ENCODE measurements at places on chromosomes 7 and 10.

- no peak for DNase-seq
These were observed 231.0 kb upstream of the PRSS58 start for GRCh38 chr7:142488842-142489241.

DNA sequence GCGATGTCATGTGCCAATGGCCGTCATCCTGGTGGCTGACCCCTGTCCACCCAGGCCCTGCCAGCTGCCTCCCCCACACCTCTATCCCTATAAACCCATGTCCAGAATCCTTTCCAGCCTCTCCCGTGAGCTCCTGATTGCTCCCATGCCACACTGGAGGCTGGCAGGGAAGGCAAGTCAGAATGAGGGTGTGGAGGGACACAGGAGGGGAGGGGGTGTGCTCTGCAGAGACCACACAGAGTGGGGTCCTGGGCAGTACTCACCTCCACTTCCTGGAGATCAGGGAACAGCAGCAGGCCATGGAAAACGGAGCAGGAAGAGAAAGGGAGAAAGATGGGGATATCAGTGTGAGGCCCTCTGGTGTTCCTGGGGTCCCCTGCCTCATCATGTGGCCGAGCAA lies 15.7 kb downstream of the SPOCK2 start:
- no peak for DNase-seq

DNA sequence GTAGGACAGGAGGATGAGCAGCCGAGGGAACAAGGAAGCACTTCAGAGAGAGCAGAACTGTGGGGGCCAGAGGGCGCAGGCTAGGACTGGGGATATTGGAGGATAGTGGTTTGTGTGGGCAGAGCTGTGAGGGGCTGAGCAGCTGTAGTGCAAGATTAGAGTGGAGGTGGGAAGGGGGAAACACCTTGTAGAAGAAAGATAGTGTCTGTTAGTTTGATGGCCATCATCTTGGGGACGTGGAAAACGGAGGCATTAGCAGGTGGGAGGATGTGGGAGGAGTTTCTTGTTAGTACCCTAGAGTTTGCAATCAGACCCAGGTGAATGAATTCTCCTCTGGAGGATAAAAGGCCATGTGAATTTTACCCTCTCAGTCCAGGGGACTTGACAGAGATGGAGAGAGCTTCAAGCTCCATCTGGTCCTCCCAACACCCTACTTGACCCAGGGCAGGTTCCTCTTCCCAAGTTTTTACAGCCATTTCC lies 34.0 kb downstream of the PRSS2 start:
- no peak for DNase-seq

- peak; percentile 0 for DNase-seq
These were observed 462.8 kb upstream of the ZWINT start for GRCh38 chr10:56823849-56824248.

GRCh38 chr10:99224766-99225165 lies 10.9 kb downstream of the HPSE2 start:
- DNase-seq = no peak

DNA sequence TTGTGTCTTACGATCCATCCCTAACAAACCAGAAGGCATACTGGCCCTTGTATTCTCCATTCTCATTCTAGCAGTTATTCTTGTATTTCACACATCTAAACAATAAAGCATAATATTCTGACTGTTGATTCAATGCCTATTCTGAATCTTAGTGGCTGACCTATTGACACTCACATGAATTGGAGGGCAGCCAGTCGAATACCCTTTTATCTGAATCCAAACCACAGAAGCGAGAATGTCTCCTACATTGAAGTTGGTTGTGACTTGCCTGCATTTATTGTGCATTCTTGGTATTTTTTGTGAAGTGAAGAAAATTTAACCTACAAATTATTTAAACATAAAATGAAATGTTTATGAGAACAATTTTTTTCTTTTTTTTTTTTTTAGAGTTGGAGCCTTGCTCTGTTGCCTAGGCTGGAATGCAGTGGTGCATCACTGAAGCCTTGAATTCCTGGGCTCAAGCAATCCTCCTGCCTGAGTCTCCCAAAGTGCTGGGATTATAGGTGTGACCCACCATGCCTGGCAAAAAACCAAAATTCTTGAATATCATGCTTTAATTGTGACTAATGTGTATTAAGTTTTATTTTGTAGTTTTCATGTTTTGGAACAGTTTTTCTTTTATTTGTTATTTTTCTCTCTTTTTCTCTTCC lies 22.7 kb downstream of the EXOC4 start:
- DNase-seq = no peak

GRCh38 chr10:4526311-4526731 lies 299.7 kb upstream of the AKR1E2 start:
- DNase-seq = no peak

DNA sequence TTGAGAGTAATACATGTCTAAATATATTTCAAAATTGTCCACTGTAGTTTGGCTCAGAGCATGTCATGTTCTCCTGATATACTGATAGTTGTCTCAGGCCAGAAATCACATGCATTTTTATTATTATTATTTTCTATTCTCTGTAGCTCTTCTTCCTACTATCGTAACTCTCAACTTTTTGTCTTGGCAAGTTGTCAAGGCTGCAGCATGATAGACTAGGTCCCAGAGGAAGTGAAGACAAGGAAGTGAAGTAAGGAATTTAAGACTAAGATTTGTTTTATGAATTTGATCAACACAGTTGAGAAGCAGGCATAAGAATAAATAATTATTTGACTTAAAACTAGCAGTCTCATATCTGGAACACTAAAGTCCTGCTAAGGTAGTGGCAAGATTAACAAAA lies 369.5 kb downstream of the ABCA13 start:
- DNase-seq = no peak

DNA sequence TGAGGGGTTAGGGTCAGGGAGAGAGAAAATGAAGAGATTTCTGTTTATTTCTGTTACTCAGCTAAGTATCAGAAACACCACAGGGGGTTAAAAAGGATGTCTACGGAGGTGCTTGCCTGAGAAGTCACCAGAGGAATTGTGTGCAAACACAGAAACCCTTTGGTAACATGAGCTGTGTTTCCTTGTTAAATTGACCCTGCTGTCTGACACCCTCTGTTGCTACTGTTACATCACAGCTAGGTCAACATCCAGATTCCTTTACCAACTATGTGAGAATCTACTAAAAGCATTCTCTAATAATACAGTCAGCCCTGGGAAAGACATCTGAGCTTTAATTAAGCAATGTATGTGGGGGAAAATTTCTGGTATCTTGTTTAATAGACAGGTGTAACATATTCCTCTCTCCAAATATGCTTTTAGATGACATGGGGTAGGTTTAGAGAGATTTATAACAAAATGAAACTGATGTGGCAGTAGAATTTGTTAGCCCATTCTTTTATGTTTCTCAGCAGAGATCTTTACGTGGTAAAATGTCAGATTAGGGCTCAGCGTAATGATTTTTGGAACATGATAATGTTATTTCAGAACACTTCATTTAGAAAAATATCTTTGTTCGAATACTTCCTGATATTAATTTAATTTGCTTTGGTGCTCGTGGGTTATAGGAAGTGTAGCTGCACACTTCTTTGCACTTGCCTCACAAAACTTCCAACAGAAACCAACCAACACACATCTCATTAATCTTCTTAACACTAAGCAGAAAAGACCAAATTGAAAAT lies 168.0 kb upstream of the AHR start:
- DNase-seq = no peak

- DNase-seq = no peak
These were observed 495 bp upstream of the SDHAF3 start for GRCh38 chr7:97117035-97117371.

DNA sequence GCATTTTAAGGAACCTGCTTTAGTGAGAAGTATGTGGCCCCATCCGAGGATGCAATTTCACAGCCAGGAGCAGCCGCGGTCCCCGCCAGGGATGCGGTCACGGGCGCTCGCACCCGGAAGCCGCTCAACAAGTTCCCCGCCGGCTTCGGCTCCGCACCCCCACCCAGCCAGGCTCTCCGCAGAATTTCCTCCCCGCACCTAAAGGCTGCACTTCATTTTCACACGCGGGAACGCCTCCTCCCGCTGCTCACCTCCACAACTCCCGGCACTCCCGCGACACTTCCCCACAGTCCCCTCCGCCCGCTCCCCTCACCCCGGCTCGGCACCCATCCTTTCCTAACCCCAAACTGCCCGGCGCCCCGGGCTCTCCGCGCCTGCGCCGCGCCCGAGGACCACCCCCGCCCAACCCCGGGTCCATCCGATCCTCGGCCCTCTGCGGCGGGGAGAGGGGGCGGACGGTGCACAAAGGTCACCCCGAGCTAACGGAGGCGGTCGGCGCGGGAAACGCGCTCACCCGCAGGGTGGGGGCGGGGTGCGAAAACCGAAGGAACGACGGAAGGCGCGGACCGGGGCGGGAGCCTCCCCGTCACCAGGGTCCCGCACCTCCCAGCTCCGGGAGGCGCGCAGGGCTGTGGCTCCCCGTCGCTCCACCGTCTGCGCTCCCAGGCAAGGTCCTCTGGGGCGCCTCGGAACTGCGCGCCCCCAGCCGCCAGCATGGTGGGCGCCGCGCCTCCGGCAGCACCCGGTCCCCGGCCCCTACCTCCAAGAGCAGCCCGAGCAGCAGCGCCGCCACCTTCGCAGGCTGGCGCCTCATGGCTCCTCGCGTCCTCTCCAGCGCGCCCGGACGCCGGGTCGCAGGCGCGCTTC lies 558 bp downstream of the VOPP1 start:
- DNase-seq = peak; percentile 37

DNA sequence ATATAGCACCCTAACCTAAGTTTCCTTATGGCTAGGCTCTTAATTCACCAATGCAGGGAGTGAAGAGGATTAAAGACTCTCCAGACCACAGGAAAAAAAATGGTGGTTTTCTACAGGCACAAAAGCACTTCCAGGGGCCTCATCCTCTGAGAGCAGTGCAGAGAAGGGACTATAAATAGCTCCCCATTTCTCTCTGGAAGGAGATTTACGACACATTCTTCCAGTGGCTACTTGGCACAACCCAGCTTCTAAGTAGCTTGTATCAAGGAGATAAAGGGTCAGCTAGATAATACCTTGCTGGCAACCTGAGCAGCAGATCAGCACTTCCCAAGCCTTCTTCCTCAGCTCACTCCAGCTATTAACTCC lies 73.5 kb downstream of the CRPPA start:
- DNase-seq = no peak

- no peak for DNase-seq
These were observed 541 bp downstream of the ZSCAN25 start for GRCh38 chr7:99617192-99617781.

- DNase-seq = no peak
These were observed 46.1 kb downstream of the CYTH3 start for GRCh38 chr7:6226194-6226799.

DNA sequence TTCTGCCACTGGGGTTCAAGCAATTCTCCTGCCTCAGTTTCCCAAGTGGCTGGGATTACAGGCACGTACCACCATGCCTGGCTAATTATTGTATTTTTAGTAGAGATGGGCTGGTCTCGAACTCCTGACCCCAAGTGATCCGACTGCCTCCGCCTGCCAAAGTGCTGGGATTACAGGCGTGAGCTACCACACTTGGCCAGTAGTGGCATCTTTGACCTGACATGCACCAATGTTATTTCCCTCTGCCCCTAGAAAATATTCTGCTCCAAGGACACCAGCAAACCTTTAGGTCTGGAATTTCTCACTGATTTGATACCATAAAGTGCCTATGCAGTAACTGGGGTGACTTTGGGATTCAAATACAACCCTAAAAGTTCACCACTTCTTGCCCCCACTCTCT lies 179.4 kb downstream of the ARID5B start:
- no peak for DNase-seq

- no peak for DNase-seq
These were observed 19.6 kb upstream of the AMZ1 start for GRCh38 chr7:2668401-2668800.

DNA sequence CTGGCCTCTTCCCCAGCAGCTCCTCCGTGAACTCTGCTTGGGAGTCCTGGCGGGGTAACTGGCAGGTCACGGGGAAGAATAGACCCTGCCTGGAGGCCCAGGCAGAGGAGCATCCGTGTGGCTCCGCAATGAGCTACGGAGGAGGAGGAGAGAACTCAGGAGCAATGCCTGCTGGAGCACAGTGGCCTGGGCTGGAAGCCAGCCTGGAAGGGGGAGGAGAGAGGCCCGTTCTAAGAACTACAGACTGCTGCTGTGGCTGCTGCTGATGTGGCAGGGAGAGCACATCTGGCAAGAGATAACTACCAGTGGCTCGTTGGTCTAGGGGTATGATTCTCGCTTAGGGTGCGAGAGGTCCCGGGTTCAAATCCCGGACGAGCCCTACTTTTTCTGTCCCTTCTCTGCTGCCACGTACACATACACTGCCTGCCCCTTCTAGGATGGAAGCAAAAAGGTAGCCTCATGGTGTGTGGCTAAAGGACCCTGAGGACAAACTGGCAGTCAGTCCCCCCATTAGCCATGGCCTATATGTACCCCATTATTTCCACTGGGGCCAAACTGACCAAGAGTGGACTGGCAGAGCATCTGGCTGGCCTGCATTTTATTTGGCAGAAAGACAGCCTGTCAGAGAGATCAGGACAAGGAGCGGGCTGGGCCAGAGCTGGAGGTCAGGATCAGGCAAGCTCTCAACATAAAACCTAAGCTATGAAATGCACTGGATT lies 7.7 kb upstream of the OPN1SW start:
- no peak for DNase-seq

DNA sequence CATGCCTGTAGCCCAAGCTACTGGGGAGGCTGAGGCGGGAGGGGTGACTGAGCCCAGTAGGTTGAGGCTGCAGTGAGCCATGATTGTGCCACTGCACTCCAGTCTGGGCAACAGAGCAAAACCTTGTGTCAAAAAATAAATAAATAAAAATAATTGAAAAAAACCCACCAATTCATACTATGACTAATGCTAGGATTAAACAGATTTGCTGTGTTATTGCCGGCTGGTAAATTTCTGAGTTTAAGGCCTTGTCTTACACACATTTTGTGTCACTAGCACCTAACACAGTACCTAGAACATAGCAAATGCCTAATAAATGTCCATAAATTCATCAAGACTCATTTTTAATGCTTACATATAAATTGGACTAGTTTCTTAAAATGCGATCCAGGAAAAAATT lies 8.7 kb downstream of the ESYT2 start:
- DNase-seq = no peak

DNA sequence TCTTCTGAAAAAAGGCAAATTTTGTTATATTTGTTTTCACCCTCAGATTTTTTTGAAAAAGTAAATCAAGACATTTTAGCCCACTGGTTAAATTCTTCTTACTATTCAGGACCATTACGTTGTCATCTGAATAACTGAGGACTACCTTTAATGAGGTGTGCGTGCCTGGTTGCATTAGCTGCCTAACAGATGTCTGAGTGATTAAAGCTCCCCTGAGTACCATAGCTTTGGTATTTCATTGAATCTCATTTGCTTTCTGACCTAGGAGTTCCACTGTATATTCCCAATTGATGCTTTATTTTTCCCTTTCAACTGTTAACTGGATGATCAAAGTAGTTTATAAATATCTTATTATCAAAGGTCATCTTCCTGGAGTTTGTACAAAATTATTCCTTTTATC lies 410.0 kb upstream of the SEMA3D start:
- DNase-seq = no peak

GRCh38 chr7:88203401-88203800 lies 16.4 kb downstream of the SRI start:
- no peak for DNase-seq

All from midbrain (tissue), 1 donor.